C1 segment of cervical spinal cord (tissue), 14 donors: ENCODE measurements at places on chromosomes 3 and 15.

DNA sequence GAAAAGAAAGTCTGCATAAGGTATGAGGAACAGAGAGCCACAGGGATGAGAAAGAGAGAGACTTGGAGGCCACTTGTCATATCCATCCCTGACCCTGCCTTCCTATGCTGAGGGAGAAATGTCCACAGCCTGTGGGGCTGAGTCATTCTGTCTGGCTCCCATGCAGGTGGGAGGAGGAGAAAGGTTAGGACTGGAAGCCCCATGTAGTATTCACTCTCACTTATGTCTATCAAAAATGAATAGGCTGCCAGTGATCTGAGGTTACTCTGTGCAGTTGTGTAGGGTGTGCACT lies 71.3 kb downstream of the RAB11A start:
- DNase-seq, result no peak

DNA sequence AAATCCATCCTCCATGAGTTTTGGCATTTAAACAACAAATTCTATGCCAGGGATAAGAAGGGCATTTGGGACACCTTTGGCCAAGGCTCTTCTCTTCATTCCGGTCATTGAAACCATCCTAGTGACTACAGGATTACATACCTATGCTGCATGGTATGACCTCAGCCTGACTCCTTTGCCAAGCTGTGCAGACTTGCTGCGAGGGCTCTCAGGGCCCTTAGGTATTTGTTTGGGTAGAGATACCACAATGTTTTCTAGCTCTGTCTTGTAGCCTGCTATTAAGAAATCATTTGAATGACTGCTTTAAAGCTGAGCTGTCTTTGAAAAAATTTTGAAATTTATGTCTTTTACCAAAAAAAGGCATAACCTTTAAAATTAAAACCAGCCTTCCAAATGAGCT lies 749.8 kb upstream of the SGO1 start:
- DNase-seq, result no peak

- no peak for DNase-seq
These were observed 3.3 kb downstream of the OXTR start for GRCh38 chr3:8766148-8766547.

GRCh38 chr3:68985146-68985790 lies 28.2 kb downstream of the EOGT start:
- no peak for DNase-seq

DNA sequence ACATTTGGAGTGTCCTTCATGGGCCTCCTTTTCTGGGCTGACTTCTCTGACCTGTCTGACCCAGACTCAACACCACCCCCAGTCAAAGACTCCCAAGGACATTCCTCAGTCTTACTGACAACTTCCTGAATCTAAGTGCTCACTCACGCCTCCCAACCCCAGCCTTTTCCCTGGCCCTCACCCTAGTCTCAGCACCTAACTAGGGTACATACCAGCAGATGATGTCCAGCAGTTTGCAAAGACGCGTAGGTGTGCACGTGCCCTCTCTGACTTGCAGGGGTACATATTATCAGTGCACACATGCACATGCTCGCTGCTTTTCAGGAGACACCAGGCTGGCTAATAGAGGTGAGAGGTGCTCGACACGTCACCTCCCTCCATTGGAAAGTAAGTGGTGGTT lies 38.7 kb upstream of the SLCO2A1 start:
- DNase-seq, result no peak

DNA sequence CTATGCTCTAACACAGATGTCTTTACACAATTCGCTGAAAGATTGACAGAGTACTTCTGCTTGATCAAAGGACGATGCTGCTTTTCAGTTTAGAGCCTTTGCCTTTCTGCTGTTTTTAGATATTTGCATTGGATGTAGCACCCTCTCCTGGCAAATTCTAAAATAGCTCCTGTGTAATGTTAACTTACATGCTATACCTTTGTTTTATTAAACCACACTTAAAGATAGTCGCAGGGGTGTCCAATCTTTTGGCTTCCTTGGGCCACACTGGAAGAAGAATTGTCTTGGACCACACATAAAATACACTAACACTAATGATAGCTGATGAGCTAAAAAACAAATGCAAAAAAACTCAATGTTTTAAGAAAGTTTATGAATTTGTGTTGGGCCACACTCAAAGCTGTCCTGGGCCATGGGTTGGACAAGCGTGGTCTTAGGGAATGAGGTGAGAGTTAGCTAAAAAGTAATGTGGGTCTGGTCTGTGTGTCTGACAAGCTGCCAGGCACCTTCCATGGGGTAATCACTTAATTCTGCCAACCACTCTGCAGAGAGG lies 62.9 kb downstream of the ATG7 start:
- no peak for DNase-seq

DNA sequence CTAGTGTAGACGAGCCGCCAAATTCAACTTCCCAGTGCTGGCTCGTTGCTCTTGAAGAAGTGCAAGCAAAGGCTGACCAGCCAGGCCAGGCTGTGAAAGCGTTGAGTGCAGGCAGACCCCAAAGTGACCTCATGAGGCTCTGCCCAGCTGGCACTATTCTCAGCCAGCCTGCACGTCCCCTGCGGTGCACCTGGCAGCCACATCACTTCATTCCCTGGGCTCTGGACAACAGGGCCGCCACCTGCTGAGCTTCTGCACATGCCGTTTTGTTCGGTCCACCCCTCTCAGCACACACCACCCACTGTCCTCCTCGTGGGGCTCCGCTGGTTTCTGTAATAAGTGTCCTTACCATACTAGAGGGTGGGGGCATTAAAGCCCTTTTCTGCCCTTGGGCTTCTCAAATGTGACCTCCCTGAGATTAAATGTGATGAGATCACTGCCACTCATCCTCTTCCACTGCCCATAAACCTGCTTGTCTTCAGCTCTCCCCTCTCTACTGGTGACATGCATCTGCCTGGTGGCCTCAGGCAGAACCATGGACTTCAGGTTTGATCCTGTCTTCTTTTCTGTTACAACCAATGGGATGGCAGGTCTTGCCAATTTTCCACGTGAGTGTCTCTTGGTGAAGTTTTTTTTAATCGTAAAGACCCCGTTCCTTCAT lies 6.1 kb downstream of the RASGRF1 start:
- DNase-seq, result no peak
